Urinary bladder (tissue), 4 donors: ENCODE measurements at places on chromosomes 2 and 18.

DNA sequence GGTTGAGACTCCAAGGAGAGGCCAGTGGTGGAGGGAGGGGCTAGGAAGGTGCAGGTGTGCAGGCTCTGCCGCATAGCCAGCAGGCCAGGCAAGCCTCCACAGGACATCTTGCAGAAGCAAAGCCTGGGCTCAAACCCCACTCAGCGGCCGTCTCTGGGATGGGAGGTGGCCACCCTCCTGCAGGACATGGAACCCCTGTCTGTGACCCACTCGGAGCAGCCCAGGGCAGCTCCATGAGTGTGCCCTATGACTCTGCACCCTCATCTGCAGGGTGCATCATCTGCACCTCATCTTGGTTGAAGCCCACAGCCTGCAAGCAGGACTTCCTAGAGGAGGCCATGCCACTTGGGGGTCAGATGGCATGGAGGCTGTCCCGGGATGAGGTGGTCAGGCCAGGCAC, 46.3 kb downstream of the GPC1 start:
- DNase-seq, result no peak

DNA sequence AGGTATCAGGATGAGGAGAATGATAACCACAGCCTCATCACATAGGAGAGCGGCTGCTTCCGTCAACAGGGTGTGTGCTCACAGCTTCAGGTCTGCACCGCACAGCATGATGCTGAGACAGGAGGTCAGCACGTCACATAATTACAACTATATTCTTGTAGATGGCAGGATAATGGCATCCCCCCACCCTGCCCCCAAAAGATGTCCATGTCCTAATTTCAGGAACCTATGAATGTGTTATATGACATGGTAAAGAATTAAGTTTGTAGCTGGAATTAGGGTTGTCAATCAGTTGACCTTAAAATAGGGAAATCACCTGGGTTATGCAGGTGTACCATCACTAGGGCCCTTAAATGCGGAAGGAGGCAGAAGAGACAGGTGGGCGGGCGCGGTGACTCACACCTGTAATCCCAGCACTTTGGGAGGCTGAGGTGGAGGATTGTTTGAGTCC, 73.9 kb downstream of the ARL4C start:
- DNase-seq, result no peak

- DNase-seq, result no peak
These were observed 216.3 kb downstream of the ANAPC1 start for GRCh38 chr2:111667542-111668273.

GRCh38 chr2:10075571-10076209, 4.5 kb downstream of the CYS1 start:
- no peak for DNase-seq

DNA sequence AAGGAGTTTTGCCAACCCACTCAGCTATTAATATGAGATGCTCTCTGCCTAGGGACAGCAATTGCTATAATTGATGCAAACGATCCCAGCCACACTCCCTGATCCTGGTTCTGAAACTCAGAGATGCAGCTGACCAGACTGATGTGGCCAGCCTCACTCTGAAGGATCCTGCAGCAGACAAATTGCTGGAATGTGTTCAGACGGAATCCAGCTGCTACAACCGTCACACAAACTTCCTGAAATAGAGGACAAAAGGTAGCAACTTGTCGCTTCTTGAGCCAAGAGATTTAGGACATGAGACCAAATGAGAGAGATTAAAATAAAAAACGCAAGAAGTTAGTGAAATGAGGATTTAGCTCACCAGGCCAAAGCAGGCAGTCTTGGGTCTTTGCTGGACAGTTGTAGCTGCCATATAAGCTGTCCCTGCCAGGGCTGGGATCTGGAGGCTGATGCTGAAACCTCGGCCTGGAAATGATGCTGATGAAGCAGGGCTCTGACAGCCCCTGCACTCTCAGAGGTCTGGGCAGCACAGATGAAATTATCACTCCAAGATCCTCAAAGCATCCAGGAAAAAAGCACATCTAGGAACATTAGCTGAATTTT, 8.3 kb upstream of the YWHAQ start:
- no peak for DNase-seq

GRCh38 chr18:78677483-78678317, 301.9 kb upstream of the SALL3 start:
- DNase-seq, result no peak

GRCh38 chr2:10328670-10329579, 26.2 kb downstream of the HPCAL1 start:
- no peak for DNase-seq

DNA sequence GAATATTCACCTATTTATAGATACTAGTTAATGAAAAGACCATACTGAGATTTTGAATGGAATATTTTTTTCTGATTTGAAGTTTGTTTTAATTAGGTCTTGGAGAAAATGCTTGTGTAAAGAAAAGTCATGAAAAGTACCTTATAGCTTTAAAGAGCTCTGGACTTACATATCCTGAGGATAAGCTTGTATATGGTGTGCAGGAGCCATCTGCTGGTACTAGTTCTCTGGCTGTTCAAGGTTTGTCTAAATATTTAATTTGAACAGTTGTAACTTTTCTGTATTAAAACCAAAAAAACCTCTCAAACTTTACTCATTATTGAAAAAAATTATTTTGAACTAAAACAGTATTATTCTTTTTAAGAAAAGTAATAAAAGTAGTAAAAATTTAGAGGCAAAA, 50.1 kb downstream of the UBR3 start:
- DNase-seq, result no peak

- DNase-seq, result no peak
These were observed 68.5 kb downstream of the COPS8 start for GRCh38 chr2:237154082-237154638.

DNA sequence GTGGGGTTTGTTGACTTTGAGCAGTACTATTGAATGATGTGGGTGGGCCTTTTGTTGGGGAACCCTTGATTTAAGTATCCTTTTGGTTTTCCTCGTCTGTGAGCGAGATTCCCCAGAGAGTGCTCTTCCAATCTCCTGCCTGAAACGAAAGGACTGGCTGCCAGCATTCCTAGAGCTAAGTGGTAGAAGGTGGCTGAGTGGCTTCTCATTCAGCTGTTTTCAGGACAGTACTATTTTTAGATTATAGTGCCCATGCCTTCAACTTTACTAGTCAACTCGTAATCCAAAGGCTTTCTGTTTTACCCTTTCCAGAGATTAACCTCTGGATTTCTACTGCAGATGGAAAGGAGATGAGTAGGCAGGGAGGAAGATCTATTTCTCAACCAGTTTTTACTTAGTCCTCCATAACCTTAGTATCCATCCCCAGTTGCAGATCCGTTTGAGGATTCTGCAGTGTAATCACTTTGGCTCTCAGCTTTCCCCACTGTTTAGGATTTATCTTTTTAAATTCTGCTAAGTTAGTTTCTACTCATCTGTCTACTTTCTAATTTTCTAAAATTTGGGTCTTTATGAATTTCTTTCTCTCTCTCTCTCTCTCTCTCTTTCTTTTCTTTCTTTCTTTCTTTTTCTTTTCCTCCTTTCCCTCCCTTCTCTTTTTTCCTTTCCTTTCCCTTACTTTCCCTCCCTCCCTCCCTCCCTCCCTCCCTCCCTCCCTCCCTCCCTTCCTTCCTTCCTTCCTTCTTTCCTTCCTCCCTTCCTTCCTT, 9.2 kb downstream of the SLC4A1AP start:
- no peak for DNase-seq

- no peak for DNase-seq
These were observed 799.7 kb upstream of the ACVR2A start for GRCh38 chr2:147045113-147045512.

- DNase-seq, result no peak
These were observed 1284.1 kb upstream of the NXPH2 start for GRCh38 chr2:140064243-140064642.

DNA sequence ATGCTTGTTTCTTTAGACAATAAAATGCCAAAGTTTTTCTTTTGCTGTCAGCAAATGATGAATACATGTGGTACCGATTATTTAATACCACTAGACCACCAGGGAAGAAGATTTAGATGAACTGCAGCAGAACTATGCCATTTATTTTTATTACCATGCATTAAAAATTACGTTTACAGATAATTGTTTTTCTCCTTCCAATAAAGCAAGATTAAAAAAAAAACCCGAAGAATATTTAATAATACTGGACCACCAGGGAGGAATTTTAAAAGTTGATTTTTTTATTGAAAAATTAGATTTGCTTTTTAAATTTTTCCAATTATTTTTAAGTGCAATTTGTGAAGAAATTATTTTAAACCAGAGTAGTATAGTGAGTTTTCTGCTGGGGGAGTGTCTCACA, 170.3 kb upstream of the HNRNPA3 start:
- DNase-seq, result no peak

GRCh38 chr2:239776436-239777005, 248.6 kb downstream of the NDUFA10 start:
- DNase-seq, result no peak

- no peak for DNase-seq
These were observed 340.6 kb downstream of the NYAP2 start for GRCh38 chr2:225740086-225740485.

DNA sequence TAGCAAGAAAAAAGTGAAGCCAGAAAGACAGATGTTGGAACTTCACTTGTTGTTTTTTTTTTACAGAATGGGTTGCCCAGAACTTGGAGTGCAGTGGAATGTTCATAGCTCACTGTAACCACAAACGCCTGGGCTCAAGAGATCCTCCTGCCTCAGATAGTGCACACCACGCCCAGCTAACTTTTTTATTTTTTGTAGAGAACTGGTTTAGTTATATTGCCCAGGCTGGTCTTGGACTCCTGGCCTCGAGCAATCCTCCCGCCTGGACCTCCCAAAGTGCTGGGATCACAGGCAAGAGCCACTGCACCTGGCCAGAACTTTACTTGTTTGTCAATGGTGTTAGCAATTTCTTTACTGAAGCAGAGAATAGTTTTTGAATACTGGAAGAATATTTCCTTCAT, 11.9 kb upstream of the ASPRV1 start:
- DNase-seq, result no peak

DNA sequence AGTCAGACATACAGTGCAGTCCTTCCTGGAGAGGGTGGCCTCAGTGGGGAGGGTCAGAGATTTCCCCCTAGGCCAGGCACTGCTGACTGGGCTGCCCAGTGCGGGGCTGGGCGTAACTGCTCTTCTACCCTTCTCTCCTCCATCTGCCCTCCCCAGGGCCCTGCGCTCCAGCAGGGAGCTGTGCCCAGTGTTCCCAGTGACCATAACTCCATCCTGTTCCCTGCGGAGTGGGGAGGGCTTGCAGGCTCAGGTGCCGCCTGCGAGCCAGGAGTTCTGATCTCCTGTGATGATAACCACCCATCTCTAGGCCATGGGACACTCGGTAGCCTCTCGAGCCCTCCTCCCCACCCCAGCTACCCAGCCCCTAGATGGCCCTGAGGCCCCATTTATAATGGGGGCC, 107.6 kb downstream of the SMAD7 start:
- DNase-seq, result no peak

GRCh38 chr2:143877056-143877455, 642.9 kb downstream of the ZEB2 start:
- no peak for DNase-seq

DNA sequence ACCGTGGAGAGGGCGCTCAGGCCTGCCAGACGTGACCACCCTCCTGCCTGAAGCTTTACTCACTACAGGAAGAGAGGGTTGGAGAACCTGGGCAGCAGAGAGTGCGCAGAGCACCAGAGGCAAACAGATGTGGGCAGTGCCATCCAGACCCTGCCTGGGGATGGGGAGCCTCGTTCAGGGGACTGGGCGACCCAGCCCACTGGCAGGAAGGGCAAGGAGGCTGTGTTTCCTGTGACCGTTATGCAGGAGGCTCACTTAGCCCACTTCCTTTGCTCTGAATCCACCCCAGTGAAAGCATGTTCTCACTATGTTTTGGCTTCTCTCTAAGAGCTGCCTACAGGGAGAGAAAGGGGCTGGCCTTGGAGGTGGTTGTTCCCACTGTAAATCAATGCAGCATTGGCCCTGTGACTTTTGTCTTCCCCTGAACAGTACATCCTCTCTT, 23.0 kb upstream of the ACKR3 start:
- DNase-seq, result no peak

GRCh38 chr2:126646026-126646425, 9.9 kb upstream of the GYPC start:
- DNase-seq, result no peak

- DNase-seq, result no peak
These were observed 216.6 kb downstream of the SPAG16 start for GRCh38 chr2:213500881-213501280.

DNA sequence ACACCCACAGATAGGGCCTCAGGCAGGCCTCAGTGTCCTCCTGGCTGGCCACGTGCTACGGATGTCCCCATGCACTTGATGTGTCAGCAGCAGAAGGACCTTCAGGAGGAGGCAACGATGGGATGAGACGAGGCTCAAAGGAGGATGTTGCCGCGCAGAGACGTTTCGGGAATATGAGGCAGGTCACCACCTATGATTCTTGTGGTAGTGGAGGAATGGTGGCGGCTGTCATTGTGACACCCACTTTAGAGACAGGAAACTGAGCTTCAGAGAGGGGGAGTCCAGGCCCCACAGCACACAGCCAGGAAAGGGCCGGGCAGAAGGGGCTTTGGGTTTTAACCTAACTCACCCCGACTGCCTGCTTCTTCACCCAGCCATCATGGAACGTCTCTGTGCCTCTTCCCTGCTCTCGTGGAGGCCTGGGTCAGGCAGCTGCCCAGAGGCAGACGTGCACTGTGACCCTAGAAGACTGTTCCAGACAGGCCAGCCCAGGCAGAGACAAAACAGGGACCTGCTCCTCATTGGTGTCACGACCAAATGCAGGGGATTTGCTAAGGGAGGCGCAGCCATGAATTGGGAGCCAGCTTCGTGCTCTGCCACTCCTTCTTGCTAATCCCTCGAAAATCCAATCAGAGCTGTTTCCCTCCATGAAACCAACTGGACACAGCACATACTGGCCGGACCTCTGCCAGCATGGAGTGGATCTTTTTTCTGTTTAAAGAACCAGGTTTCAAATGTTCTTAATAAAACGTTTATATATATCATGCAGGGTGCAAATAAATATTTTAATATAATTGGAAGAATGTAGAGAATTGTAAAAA, 169.2 kb downstream of the ASB1 start:
- DNase-seq, result no peak

GRCh38 chr2:82675186-82675585, 1783.9 kb downstream of the SUCLG1 start:
- no peak for DNase-seq

DNA sequence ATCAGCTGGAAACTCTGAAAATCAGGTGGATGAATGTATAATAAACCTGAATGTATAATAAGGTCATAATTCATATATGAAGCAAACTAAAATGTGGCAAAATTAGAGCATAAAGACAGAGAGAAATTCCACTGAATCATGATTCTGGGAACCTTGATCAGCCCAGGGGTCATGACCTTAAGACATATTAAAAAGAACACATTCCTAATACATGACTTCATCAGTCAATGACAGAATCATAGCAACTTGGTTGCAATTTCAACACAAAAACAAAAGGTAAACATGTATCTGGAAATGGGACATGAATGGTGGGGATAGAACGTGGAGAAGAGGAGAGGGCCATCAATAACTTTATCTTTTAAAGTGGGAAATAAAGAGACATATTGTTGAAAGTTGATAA, 17.6 kb downstream of the AFF3 start:
- DNase-seq, result no peak

GRCh38 chr2:85728342-85728741, 25.4 kb upstream of the ATOH8 start:
- no peak for DNase-seq
